Esophagus squamous epithelium (tissue), 5 donors: ENCODE measurements at places on chromosomes 16 and 17.

DNA sequence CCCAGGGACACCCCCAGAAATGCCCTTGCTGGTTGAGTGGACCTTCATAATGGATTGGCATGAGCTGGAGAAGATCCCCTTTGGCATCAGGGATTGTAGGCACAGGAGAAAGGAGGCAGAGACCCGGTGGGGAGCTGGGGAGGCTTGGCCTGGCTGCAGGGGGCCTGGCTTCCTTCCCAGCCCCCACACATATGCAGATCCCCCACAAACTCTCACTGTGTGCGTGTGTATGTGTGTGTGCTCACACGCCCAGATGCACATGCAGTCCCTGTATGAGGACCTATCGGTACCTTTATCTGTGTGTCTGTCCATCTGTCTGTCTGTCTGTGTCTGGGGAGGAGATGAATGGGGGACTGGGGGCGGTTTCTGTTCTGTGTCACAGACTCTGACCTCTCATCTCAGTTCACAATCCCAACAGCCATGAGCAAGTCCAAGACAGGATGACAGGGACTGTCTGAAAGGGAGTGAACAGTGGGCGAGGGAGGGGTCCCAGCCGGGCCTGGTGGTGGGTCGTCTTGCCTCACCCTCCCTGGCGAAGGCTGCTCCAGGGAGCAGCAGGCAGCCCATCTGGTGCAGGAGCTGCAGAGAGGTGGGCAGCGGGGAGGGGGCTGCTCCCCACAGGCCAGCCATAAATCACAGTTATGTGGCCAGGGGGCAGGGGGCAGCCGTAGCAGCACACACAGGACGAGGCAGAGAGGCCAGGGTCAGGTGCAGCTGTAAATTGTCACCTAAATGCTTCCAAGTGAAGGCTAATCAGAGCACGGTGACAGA, 46.7 kb upstream of the LHX1 start:
- no peak for DNase-seq

- DNase-seq: no peak
These were observed 41.4 kb upstream of the ANKFN1 start for GRCh38 chr17:56111706-56112485.

DNA sequence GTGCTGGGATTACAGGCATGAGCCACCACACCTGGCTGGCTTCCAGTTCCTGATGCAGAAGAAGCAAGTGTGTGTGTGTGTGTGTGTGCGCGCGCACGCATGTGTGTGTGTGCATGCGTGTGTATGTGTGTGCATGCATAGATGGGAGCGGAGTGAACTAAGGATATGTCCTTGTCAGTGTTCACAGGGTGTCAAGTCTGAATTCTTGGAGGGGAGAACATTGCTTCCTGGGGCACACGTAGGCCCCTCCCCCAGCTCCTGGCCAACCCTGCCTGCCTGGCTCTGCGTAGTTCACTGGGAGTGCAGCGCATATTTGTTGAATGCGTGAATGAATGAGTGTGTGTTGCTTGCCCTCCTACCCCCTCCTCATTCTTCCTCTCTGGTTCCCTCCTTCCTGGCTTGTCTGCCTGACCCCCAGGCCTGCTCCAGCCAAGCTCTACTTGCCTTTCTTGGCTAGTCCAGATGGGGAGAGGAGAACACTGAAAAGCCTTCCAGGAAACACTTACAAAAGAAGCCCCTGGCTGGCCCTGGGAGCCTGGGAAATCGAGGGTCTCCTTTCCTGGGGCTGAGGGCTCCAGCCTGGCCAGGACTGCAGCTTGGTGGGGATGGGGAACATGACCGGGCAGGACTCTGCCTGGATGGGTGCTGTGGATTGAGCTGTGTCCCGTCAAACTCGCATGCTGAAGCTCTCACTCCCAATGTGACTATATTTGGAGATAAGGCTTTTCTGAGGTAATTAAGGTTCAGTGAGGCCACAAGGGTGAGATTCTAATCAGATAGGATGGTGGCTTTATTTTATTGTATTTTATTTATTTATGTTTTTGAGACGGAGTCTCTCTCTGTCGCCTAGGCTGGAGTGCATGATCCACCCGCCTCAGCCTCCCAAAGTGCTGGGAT, 27.9 kb downstream of the IGFBP4 start:
- DNase-seq: no peak

GRCh38 chr16:55542459-55543082, 23.9 kb upstream of the CAPNS2 start:
- no peak for DNase-seq

- DNase-seq: no peak
These were observed 28.4 kb upstream of the EMP2 start for GRCh38 chr16:10608687-10609401.

- no peak for DNase-seq
These were observed 94.0 kb downstream of the MRTFB start for GRCh38 chr16:14164916-14165662.

- no peak for DNase-seq
These were observed 19.2 kb downstream of the WFDC1 start for GRCh38 chr16:84313921-84314320.

DNA sequence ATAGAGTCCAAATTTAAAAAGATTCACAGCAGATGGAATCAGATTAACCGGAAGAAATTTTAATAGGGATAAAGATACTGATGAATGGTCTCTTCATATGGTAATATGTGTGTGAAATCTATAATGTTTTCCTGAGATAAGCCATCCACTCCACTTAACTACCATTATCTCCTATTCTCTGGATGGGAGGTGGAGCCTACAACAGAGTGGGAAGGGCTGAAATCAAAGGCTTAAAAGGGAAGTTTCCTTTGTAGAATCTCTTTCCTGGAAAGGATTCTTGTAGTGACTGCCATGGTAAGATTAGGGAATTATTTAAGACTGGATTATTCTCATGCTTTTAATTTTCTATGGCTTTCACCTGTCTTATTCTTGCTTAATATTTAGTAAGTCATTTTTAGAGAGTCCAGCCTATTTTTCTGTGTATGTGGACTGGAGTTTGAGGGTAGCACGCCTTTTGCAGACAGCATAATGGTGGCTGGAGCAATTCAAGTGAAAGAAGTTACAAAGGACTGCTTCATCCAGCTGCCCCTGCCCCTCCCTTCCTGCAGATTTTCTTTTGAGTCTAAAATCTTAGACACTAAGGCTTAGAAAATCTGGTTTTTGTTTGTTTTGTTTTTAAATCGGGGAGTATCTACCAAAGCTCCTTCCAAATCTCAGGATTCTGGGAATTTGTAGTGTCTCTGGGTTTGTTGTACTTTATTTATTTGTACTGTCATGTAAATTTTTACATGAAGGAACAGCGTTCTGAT, 26.5 kb downstream of the KAT7 start:
- DNase-seq: no peak

DNA sequence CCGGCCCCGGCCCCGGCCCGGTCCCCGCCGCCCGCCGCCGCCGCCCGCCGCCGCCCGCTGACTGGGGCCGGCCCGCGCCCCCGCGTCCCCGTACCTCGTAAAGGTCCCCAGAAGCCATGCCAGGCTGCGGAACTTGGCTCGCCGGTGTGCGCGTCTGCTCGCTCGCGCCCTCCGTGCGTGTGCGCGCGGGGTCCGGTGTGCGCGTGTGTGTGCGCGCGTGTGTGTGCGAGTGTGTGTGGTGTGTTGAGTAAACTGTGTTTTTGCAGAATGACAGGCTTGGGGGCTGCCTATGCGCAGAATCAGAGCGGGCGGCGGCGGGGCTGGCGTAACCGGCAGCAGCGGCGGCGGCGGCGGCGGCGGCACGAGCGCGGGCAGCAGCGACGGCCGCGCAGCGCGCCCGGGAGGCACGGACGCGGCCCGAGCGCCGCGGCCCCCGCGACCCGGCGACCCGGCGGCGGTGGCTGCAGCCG, 307 bp downstream of the CDYL2 start:
- no peak for DNase-seq

GRCh38 chr17:71975331-71975801, 145.5 kb upstream of the SOX9 start:
- DNase-seq: no peak

DNA sequence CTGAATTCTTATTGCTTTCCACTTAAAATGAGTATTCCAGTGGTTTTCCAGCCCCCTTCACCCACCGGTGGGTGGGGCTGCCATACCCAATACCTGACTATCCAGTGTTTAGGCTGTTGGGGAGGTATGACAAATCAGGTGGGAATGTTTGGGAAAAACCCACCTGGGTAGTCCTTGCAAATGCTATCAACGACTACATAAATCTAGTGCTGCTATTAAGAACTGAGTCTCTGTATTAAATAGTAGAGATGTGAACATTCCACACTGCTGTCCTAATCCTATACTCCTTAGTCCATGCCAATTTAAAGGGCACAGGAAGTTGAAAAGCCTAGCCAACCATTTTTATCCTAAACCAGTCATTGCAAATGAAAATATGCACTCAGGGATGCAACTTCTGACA, 126.6 kb downstream of the AXIN2 start:
- DNase-seq: no peak

DNA sequence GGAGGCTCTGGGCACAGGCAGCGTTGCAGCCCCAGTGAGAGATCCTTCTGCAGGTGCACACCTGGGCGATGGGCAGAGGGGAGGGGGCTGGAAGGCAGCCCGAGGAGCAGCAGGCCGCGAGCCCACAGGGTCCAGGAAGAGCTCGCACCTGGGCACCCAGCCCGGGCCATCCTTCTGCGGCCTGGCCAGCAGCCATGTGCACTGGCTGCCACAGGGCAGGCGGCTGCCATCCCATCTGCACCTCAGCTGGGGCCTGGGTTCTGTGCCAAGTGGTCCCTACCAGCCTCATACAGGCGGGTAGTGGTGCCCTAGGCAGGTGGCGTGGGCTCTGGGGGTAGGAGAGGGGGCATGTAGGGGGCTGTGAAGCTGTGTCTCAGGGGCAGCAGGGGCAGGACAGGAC, 197.2 kb downstream of the RBFOX3 start:
- no peak for DNase-seq

GRCh38 chr16:86277221-86277620, 233.1 kb upstream of the FOXF1 start:
- no peak for DNase-seq

DNA sequence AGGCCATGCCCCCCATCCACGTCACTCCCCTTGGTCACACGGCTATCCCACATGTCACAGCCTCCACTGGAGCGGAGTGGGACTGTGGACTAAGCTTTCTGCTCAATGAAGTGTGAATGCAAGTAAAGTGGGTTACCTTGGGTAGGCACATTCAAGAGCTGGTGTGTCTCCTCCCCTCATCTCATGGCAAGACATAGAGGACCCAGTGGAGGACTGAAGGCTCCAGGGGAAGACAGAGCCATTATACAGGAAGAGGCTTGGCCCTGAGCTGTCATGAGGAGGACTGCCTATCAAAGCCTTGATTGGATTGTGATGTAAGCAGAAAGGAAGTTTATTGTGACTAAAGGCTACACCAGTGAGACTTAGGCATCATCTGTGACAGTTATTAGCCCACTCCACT, 129.2 kb upstream of the CCL2 start:
- no peak for DNase-seq

DNA sequence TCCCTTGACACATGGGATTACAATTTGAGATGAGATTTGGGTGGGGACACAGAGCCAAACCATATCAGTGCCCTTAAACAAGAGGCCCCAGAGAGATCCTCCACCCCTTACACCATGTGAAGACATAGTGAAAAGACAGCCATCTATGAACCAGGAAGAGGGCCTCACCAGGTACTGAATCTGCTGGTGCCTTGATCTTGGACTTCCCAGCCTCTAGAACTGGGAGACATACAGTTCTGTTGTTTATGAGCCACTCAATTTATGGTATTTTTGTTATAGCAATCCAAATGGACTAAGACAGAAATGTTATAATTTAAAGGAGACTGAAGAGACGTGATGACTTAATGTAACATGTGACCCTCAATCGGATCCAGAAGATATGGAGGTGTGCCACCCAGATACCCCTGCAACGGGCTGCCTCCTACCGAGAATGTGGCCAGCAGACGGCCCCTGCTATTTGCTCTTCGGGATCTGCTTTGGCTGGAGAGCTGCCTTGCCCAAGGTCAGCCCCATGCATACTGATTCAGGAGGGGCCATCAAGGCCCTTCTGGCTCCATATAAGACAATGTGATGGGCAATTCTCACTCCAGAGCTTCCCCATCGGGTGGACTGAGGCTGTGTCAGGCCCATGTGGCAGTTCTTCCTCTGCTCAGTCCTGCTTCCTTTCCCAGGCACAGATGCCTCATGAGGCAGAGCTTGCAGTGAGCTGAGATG, 80.6 kb downstream of the NETO2 start:
- DNase-seq: no peak

DNA sequence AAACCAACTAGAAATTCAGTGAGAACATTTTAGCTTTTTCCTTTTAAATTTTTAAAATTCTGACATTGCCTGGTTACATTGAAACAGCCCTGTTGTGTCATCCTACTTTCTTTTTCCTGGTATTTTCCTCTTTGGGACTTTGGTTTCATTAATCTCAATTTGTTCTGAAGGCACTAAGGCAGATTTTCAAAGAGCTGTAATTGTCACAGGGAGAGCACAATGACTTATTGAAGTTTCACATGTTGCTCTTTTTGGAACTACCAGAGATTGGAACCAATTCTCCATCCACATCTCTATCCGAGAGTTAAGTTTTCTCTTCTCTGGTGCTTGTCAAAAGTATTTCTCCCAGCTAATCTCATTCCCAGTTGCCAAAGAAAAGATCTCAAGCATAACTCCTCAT, 144.7 kb upstream of the TBX2 start:
- no peak for DNase-seq
